Natural killer cell (primary cell): ENCODE measurements at places on chromosomes 3 and 15. TPM values are rescaled to one million over a fixed set of nuclear protein-coding genes. Genes with fewer than 3 reads are reported as not detected.
A peak's percentile ranks its signal among the peaks of the same experiment; 100 is the strongest.

DNA sequence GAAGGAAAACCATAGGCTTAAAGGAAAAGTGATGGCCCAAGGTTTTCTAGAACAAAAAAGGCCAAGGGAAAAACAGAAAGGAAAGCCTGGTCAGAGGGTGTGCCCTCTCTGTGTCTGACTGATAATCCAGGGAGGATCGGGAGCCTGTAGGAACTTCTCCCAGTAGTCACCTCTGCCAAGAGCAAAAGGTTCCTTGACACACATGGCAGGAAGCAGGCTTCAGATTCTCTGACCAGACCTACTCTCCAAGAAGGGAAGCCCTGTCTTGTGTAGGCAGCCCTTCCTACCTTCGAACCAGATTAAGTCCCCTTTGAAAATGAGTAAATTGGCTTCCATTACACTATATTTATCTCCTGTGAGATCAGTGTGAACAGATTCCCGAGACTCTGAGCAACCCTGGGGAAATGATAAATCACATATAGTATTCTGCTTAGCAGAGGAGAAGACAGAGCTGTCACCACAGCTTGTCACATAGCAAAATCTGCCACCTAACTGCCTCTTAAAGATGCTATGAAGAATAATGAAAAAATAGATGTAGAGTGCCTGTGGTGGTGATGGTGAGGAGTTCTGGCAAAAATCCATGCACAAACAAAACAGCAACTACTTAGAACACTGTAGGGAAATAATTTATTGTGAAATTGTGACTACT, 38.8 kb downstream of the PARP14 start:
- no peak for DNase-seq

DNA sequence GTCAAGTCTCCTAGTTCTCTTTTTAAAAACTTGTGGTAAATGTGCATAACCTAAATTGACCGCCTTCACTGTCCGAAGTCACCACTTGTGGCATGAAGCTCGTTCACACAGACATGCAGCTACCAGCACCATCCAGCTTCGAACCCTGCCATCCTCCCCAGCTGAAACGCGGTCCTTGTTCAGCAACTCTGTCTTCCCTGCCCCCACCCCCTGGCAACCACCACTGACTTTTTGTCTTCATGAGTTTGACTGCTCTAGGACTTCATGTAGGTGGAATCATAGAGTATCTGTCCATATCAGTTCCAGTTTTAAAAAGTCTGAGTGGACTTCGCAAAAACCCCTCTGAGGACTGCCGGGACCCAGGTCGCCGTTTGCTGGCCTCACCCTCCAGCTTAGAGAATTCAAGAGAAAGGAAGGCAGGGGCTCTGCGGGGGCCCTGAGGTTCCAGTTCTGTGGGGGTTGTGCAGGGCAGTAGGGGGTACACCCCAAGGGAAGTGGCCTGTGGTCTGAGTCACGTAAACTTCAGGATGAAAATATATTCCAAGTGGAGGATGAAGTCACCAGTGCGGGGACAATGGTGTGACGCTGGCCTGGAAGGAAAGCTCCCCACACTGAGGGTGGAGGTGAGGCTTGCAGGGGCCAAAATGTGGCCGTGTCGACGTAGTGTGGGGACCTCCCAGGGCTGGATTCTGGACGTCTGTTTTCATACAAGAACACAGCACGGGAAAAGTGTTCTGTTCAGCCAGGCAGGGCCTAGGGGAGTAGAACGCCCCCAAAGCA, 67.6 kb downstream of the ABTB1 start:
- no peak for DNase-seq

- DNase-seq: peak; percentile 90
Measured at GRCh38 chr3:186519021-186519658, 25.0 kb downstream of the CRYGS start.

- no peak for DNase-seq
Measured at GRCh38 chr3:122513386-122514122, 1.2 kb downstream of the KPNA1 start.

DNA sequence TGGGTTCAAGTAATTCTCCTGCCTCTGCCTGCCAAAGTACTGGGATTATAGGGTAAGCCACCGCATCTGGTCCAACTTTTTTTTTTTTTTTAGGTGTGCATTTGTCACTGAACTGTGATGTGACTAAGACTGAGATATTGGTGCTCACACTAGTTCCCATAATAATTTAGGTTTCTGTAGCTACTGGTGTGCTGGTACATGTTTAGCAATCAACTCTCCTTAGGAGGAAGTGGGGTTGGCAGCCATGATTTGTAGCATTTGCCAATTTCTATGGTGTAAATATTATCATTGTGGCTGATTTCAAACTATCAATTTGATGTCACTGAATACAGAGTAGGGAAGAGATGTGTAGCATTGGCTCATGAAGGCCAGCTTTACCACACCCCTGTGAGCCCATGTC, 372.7 kb downstream of the EDEM1 start:
- no peak for DNase-seq

- DNase-seq: no peak
Measured at GRCh38 chr3:148657470-148657869, 40.2 kb upstream of the AGTR1 start.

GRCh38 chr3:136694321-136694720, 57.9 kb downstream of the STAG1 start:
- DNase-seq: peak; percentile 26

- DNase-seq: no peak
Measured at GRCh38 chr3:32469151-32469874, 33.3 kb downstream of the CMTM6 start.

DNA sequence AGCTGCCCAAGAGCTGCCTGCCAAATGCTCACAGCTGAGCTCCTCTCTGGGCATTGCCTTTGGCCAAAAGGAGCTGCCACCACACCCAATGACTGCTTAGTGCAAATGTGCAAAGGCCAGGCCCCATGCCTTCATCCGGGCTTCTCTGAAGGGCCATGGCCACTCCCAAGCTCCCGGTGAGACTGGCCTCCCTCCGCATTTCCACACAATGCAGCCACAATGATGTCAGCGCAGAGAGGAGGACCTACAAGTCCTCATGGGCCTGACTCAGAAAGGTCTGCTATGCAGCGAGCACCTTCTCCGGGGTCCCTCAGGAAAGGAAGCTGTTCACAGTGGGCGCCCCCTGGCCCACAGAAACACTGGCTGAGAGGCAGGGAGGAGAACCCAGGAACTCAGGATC, 12.7 kb downstream of the OXTR start:
- no peak for DNase-seq

- DNase-seq: no peak
Measured at GRCh38 chr3:134652886-134653630, 2.2 kb upstream of the KY start.

GRCh38 chr15:81380203-81380602, 6.2 kb upstream of the TMC3 start:
- peak; percentile 6 for DNase-seq

DNA sequence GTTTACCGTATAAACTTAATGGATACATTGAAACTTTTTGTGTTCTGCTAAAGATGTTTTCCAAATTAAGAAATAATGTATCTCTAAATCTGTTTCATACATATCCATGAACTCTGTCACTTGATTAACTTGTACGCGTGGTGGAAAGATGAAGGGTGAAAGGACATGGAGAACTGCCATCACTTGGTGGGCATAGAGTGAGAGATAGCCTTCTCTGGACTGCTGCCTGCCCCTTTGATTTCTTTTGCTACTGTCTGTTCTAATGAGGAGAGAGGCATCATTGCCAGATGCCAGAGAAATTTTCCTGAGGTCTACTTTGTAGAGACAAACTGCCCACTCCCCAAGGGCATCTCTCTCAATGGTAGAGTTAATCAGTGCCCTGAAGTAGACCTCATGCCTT, 120.5 kb downstream of the SLMAP start:
- no peak for DNase-seq

GRCh38 chr15:55834331-55834730, 91.4 kb upstream of the PRTG start:
- no peak for DNase-seq

SPESP1 gene
- not detected for total RNA-seq

PRKCD gene
- total RNA-seq: 36.3 TPM

MGLL gene
- 3.0 TPM for total RNA-seq

ARPP21 gene
- total RNA-seq: not detected

GOLGA8T gene
- total RNA-seq: 4.0 TPM

FETUB gene
- total RNA-seq: not detected
